ENCODE measurements at places on chromosomes 7 and 10. TPM values are rescaled to one million over a fixed set of nuclear protein-coding genes. Genes with fewer than 3 reads are reported as not detected.

The SEMA3A gene
- 1.7 TPM for total RNA-seq

The DAGLB gene
- total RNA-seq, result 26.1 TPM

The MALSU1 gene
- total RNA-seq, result 62.6 TPM

The ANXA8 gene
- not detected for total RNA-seq

The CYTH3 gene
- 11.1 TPM for total RNA-seq

The SYT15B gene
- total RNA-seq, result 0.18 TPM

The CNPY1 gene
- not detected for total RNA-seq

The CRHR2 gene
- not detected for total RNA-seq

The UTF1 gene
- total RNA-seq, result not detected

The ITPRIP gene
- 33.3 TPM for total RNA-seq

The LGI1 gene
- total RNA-seq, result not detected

The SFRP5 gene
- total RNA-seq, result not detected

DNA sequence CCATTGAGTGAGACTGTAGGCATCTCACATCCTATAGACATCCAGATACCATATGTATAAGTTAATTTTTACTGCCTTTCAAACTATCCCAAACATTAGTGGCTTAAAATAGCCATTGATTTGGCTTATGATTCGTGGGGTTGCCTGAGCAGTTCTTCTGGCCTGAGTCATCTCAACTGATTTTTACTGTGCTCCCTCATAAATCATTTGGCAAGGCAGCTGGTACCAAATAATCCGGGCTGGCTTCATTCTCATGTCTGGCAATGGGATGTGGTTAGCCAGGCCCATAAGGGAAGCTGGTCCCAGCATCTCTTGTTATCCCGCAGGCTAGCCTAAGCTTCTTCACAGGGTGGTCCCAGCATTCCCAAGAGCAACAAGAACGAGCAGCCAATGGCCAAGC lies 6.7 kb upstream of the LRGUK start:
- DNase-seq, result no peak

- no peak for DNase-seq
These were observed 61.0 kb downstream of the ADD3 start for GRCh38 chr10:110068780-110069179.

DNA sequence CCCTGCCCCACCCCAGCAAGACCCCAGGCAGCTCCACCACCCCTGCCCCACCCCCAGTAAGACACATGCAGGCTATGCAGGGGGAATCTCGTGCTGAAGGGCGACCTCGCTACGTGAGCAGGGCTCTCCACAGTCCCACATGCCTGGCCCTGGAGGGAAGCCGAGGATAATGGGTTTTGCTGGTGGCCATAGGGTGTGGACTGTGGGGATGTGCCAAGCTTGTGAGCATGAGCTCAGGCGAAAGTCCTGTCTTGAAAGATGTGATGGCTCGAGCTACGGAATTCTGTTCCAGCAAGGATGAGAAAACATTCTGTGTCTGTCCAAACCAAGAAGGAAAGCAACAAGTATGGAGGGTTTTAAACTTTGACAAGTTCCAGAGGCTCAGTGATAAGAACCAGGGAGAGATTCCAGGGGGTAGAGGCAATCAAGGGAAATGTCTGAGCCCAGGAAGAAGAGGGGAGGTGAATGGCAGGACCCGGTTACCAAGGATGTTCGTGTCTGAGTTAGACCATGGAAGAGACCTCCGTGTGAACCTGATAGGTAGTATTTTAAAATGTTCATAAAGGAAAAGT lies 63.1 kb downstream of the PYROXD2 start:
- no peak for DNase-seq

DNA sequence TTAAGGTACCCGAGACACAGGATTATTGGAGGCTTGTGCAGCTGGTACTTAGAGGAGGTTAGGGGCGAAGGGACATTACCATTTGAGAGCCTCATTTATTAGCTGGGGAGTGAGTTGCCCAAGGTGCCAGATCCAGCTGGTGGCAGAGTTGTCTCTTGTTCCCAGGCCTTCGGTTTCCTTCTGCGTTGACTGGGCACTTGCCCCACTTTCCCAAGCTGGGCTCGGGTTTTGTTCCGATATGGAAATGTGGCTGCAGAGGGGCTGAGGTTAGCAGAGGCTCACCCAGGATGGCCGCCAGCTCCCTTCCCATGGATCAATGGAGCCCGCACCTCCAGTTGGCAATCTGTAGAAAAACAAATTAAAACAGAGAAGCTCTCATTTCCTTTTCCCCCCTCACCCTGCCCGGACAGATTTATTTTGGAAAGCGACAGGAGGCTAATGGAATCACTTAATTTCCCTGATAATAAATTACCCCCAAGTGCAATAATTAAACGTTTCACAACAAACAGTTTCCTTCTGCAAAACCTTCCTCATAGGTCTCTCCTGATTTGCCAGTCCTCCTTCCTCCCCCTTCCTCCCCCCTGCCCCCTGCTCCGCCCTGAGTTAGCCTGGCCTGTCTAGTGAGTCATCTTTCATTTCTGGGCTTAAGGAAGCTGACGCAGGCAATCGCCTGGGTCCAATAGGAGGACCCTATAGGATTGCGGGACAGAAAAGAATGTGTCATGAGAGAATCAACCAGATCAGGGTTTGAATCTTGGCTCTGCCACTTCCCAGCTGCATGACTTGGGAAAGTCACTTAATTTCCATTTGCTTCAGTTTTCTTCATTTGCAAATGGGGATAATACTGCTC lies 51.7 kb downstream of the ADRA2A start:
- DNase-seq, result no peak

GRCh38 chr7:28217143-28217542 lies 36.5 kb upstream of the JAZF1 start:
- no peak for DNase-seq

DNA sequence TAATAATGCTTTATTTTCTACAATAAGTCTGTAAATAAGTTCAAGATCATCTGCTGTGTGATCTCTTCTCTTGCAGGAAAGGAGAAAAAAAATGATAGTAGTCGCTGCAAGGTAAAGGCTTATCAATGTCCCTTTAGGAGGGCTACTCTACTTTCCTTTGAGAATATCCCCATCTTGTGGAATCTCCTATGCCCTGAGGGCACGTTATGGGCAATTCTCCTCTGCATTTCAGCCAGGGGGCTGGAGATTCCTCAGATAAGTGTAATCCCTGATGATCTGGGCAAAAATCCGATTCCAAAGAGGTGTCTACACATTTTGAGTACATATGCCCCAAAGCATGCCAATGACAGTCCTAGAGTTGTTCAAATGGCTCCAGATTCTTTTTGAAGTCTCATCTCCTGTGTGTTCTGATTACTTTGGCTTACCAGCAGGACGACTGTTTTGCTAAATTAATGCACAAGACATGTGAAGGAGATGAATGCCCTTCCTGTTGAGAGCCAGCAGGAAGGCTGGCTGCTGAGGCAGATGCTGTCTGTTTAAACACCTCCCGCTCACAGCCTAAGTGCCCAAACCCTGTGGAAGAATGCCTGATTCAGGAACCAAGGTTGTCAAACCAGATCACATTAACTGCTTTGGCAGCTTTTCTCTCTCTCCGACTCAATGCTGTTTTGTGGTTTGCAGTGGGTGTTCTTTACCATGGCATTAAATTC lies 171.2 kb upstream of the COL1A2 start:
- peak; percentile 77 for DNase-seq

GRCh38 chr10:49144058-49144720 lies 10.4 kb upstream of the FAM170B start:
- DNase-seq, result no peak

DNA sequence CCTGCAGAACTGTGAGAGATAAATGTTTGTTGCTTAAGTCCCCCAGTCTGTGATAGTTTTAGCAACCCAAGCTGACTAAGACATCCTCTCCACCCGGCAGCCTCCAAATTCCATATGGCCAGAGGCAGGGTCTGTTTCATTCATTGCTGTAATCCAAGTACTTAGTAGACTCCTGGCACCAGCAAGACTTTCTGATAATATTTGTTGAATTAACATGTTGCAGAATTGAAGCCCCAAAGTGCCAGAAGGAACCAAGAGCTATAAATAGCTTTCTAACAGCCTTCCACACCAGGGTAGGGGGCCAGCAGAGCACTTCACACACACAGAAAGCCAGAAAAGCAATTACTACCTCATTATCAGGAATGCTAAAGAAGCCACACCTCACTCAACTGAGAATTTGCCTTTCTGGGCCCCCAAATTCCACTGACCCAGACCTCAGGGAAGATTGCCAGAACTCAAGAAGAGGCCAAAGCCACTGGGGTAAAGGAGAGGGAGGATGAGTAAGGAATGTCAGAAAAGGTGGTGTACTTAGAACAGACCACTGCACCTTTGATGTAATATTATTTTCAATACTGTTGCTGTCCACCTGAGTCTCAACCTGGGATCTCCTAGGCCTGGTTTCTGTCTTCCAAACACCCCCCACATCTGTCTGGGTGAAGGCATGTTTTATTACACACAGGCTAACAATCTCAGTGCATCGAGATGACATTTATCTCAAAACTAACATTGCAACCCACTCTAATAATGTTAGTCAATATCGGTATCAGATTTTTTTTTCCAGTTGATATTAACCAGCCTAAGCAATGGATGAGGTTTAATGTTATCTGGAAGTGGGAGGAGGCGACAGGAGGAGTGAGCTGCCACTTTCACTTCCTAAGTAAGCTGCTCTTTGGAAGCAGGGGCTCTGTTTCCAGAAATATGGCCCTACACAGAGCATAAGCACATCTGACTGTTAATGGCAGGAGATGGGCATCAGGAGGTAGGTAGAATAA lies 5.5 kb downstream of the NOD1 start:
- DNase-seq, result peak; percentile 37

DNA sequence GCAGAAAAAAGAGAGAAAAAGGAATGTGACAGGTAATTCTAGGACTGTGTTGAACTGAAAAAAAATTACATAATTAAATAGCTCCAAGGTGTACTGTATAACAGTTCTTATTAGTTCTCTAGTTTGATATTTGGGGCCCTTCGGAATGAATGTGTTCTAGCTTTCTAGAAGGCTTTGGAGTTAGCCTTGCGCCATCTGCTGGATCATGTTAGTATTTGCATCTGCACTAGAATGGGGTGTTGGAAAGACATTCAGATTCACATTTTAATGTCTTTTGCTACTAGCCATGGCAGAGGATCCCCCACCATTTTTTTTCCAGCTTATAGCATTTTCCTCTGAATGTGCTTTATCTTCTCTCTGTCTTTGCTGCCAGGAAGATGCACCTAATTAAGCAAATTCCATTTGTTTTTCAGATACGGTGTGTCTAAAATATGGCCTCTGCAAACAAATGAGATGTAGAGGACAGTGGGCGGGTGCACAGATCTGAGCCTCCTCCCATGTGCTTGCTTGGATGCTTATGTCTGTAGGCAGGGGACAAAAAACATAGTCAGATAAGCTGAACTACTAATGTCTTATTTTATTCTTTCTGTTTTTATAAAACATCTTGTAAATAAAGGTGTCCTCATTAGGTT lies 238.5 kb downstream of the PHF14 start:
- peak; percentile 63 for DNase-seq

DNA sequence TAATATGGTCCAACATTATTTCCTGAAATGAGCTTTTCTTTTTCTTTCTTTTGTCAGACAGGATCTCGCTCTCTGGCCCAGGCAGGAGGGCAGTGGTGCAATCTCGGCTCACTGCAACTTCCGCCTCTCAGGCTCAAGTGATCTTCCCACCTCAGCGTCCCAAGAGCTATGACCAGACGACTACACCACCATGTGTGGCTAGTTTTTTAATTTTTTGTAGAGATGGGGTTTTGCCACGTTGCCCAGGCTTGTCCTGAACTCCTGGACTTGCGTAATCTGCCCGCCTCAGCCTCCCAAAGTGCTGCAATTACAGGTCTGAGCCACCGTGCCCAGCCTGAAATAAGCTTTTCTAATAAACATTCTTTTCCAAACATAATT lies 48.6 kb downstream of the CUL2 start:
- no peak for DNase-seq

- no peak for DNase-seq
These were observed 177.1 kb downstream of the ARL4A start for GRCh38 chr7:12864470-12865046.

GRCh38 chr7:151008511-151009323 lies 15.6 kb downstream of the ATG9B start:
- peak; percentile 62 for DNase-seq

DNA sequence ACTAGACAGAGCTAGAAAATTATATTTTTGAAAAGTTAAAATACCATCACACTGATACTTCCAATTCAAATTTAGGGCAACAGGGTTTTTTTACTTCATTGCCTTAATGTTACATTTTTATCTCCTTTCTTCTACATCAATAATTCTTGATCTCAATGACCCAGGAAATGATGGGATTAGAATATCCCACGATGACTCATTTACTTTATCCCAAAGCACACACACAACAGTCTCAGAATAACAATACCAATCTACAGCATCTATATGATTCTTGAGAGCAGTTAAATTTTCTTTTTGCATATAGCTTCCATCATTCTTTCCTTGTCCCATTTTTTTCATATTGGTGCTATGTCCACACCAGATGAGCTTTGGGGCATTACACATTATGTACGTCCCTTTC lies 98.4 kb upstream of the EEPD1 start:
- DNase-seq, result no peak

DNA sequence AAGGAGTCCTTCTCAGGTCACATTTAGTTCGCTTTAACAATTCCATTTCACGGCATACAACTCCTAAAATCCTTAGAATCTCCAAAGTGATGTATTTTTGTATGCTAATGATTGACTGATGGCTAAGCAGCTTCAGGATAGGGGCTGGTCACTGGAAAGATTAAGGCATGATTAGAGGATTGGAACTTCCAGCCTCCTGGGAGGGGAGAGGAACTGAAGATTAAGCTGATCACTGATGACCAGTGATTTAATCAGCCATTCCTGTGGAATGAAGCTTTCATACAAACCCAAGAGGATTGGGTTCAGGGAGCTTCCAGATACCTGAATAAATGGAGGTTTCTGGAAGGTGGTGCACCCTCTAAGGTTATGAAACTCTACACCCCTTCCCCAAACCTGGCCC lies 123.9 kb upstream of the CDK13 start:
- no peak for DNase-seq

DNA sequence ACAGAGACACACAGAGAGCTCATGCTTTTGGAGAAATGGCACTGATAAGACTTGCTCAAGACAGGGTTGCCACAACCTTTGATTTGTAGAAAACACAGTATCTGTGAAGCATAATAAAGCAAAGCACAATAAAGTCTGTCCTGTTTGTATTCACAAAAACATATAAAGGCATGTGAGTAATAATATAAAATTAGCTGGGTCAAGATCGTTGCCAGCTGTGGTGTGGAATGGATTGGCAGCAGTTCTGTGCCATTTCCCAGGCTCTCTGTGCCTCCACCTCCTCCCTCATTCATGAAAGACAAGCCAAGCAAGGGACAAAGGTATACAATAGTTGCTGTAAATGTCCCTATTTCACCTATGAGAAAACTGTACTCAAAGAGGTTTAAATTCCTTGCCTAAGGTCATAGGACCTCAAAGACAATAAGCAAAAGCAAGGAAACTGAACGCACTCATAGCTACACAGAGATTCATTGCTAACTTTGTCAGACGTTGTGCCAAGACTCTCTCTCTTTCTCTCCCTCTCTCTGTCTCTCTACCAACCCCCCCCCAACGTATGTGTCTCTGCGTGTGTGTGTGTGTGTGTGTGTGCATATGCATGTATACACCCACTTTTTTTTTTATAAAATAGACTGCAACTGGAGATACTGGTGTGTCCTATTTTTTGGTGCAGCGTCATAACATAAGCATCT lies 31.8 kb downstream of the CHST3 start:
- DNase-seq, result peak; percentile 33

GRCh38 chr10:123564631-123565030 lies 101.5 kb upstream of the GPR26 start:
- DNase-seq, result no peak
